ENCODE measurements at places on chromosomes 1 and 21.

GRCh38 chr1:161359291-161359690 is 8.4 kb downstream of the CFAP126 start:
- DNase-seq = no peak

DNA sequence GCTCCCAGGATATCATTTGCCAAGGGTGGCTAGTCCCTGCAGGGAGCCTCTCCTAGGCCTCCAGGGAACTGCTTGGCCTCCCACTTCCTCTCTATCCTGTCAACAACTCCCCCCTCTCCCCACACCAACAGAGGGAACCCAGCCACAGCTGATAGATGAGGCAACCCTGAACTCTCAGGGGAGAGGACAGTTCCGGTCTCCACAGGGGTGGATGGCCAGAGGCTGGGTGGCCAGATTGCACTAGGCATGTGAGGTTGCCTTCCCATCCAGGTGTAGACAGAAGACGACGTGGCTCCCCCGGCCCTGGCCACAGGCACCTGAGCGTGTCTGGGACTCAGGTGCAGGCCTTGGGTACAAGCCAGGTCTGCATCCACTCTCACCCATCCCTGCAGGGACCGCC is 53.3 kb downstream of the TOR1AIP2 start:
- DNase-seq = no peak

GRCh38 chr1:31238986-31239613 is 587 bp downstream of the NKAIN1 start:
- DNase-seq = no peak

GRCh38 chr21:23887725-23888306 is 1719.5 kb downstream of the MRPL39 start:
- DNase-seq = no peak

- no peak for DNase-seq
Measured at GRCh38 chr1:26496861-26497260, 24.6 kb downstream of the HMGN2 start.

- DNase-seq = no peak
Measured at GRCh38 chr1:208159555-208160258, 84.5 kb downstream of the PLXNA2 start.

- DNase-seq = peak; percentile 77
Measured at GRCh38 chr1:225772323-225772768, 5.3 kb upstream of the SRP9 start.

DNA sequence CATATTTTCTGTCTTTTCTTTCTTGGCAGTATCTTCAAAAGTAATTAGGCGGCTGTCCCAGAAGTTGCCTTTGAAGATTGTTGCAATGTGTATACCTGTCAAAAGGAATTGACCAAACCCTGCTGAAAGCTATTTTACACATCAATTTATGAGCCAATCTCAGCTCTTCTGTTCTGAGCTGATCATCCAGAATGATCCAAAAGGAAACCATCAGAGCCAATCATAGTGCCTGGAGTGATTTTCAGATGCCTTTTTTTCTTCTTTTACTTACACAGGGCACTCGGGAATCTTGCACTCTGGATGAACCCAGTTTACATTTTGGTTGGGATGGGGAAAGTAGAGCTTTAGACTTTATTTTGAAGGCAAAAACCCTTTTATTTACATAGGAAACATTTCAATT is 21.8 kb upstream of the APOBEC4 start:
- no peak for DNase-seq

DNA sequence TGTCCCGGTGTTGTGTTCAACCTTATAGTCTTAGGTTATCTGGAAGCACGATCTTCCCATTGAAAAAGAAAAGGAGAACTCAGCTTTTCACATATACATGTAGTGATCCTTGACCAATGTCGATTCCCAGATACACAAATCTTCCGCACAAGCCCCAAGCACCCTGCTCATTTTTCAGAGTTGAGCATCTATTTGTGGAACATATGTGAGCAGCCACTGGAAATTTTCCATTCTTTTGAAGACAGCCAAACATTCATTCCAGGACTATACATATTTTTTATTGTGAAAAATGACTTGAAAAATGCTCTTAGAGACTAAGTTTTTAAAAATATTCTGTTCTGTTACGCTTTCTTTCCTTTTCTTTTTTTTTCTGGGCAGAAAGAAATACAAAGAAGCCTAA is 371.9 kb downstream of the RGS7 start:
- no peak for DNase-seq

DNA sequence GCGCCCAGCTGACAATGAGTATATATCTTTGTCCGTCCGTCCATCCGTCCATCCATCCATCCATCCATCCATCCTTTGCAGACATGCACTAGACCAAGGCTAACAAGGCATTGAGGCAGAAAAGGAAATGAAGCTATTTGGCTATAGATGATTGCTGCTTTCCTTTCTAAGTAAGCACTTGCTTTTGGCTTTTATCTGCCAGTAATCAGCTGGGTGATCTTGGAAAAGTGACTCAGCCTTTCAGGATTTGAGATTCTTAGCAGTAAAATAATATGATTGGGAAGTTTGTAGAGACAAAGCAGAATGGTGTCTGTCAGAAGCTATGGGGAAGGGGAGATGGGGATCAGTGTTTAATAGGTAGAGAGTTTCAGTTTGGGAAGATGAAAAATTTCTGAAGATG is 22.7 kb downstream of the ZFYVE9 start:
- no peak for DNase-seq

- no peak for DNase-seq
Measured at GRCh38 chr1:209769171-209769904, 13.5 kb downstream of the TRAF3IP3 start.

DNA sequence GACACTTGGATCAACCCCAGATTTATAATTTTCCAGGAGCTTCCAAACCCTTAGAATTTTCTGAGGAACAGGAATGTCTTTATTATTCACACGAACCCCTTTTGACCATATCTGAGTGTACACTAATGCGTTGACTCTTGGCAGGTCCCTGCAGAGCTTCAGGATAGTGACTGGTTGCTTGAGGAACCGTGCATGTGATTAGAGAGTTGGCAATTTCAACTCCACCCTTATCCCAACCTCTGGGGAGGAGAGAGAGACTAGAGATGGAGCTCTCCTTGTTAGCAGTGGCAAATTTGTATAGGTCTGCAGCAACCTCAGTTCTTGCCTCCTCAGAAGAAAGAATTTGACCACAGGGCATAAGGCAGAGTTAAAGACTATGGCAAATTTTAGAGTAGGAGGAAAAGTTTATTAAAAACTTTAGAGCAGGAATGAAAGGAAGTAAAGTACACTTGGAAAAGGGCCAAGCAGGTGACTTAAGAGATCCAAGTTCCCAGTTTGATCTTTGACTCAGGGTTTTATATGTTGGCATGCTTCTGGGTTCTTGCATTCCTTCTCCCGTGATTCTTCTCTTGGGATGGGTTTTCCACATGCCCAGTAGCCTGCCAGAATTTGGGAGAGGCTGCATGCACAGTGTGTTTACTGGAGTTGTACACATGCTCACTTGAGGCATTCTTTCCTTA is 93.8 kb upstream of the ETV3 start:
- DNase-seq = no peak

DNA sequence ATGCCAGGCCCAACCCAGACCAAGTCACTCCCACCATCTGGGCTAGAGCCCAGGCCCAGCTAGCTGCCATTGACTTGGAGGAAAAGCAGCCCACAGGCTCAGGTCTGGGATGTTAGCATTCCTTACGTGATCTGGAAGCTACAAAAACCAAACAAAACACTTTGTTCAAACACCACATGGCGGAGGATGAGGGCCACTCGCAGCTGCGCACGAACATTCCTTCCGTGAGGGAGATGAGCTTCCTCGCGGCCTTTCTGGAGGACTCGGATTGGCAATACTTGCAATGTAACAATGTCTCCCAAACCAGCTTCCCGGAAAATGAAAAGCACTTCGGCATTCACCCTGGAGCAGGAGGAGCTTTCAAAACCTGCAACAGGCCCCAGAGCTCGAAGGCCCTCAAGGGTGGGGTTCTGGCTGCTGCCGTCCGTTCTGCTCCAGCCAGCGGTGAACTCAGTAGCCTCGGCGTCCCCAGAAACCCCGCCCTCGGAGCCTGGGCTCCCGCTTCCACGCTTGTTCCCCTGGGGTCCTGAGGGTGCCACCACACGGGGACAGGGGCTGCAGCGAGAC is 40.5 kb downstream of the COL6A1 start:
- DNase-seq = no peak
